Activated T-cell treated with anti-CD3 and anti-CD28 coated beads, Interleukin-2, amount 50 U/mL, for 72 hours (primary cell): ENCODE measurements at places on chromosomes 4 and X. TPM values are rescaled to one million over a fixed set of nuclear protein-coding genes. Genes with fewer than 3 reads are reported as not detected.

GRCh38 chr4:81549984-81550383, 78.3 kb upstream of the RASGEF1B start:
- no peak for DNase-seq
- no peak overlapping the region for H3K4me3 ChIP-seq
- H3K27ac ChIP-seq = no peak overlapping the region
- peaks cover 5% of the 10 kb centered on the region for H3K4me1 ChIP-seq
- H3K27me3 ChIP-seq = no peaks in the 10 kb centered on the region

GRCh38 chrX:42902513-42902912, 124.5 kb upstream of the PPP1R2C start:
- no peaks in the 10 kb centered on the region for H3K4me1 ChIP-seq
- peaks cover 6% of the 10 kb centered on the region for H3K27me3 ChIP-seq
- no peak overlapping the region for H3K27ac ChIP-seq
- no peak for DNase-seq

- no peaks in the 10 kb centered on the region for H3K36me3 ChIP-seq
- no peaks in the 10 kb centered on the region for H3K4me1 ChIP-seq
- no peaks in the 10 kb centered on the region for H3K27me3 ChIP-seq
- H3K4me3 ChIP-seq = no peak overlapping the region
- no peak for DNase-seq
- H3K27ac ChIP-seq = no peak overlapping the region
These were observed 162.7 kb upstream of the GALNTL6 start for GRCh38 chr4:171650543-171650942.

- H3K27ac ChIP-seq = no peak overlapping the region
- no peak for DNase-seq
- H3K27me3 ChIP-seq = no peaks in the 10 kb centered on the region
- peaks cover 20% of the 10 kb centered on the region for H3K4me1 ChIP-seq
- no peak overlapping the region for H3K4me3 ChIP-seq
These were observed 31.8 kb upstream of the SRD5A3 start for GRCh38 chr4:55314141-55314820.

- H3K4me3 ChIP-seq = no peak overlapping the region
- no peaks in the 10 kb centered on the region for H3K27me3 ChIP-seq
- H3K27ac ChIP-seq = no peak overlapping the region
- H3K36me3 ChIP-seq = no peaks in the 10 kb centered on the region
- H3K4me1 ChIP-seq = no peaks in the 10 kb centered on the region
These were observed 88.4 kb upstream of the STIM2 start for GRCh38 chr4:26772096-26772873.

DNA sequence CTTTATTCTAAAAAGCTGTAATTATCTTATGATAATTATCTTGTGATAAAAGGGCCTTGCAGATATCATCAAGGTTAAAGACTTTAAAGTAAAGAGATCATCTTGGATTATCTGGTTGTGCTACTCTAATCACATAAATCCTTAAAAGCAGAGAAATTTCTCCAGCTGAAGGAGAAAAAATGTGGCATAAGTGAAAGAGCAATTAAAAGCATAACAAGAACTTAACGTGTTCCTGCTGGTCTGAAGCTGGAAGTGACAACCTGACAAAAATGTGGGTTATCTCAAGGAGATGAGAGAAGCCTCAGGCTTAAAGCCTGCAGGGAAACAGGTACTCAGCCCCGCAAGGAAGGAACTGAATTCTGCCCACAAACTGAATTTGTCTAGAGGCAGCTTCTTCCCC, 449.1 kb upstream of the NDST4 start:
- H3K27me3 ChIP-seq = no peaks in the 10 kb centered on the region
- no peak overlapping the region for H3K27ac ChIP-seq
- no peaks in the 10 kb centered on the region for H3K36me3 ChIP-seq
- no peaks in the 10 kb centered on the region for H3K4me1 ChIP-seq
- DNase-seq = no peak
- no peak overlapping the region for H3K4me3 ChIP-seq

EVC gene
- total RNA-seq = 0.60 TPM

RBM46 gene
- total RNA-seq = not detected

OPN1MW2 gene
- total RNA-seq = not detected

HTR2C gene
- total RNA-seq = not detected
